Fibroblast of the conjunctiva (primary cell): ENCODE measurements at places on chromosomes 6 and 20.

- no peak for DNase-seq
These were observed 76.8 kb upstream of the SIRPG start for GRCh38 chr20:1734269-1734858.

- DNase-seq, result no peak
These were observed 259.0 kb downstream of the HIVEP2 start for GRCh38 chr6:142685852-142686506.

GRCh38 chr6:7991536-7991935 lies 72.7 kb downstream of the BLOC1S5 start:
- no peak for DNase-seq

DNA sequence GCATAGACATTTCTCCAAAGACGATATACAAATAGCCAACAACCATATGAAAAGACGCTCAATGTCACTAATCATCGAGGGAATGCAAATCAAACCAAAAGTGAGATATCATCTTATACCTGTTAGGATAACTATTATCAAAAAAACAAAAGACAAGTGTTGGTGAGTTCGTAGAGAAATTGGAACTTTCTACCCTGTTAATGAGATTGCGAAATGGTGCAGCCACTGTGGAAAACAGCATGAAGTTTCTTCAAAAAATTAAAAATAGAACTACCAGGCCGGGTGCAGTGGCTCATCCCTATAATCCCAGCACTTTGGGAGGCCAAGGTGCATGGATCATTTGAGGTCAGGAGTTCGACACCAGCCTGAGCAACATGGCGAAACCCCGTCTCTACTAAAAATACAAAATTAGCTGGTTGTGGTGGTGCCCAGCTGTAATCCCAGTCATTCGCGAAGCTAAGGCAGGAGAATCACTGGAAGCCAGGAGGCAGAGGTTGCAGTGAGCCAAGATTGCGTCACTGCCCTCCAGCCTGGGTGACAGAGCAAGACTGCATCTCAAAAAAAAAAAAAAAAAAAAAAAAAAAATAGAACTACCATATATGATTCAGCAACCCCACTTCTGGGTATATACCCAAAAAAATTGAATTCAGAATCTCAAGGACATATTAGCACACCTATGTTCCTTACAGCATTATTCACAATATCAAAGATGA lies 170.0 kb upstream of the ZNF184 start:
- no peak for DNase-seq

- DNase-seq, result no peak
These were observed 41.4 kb downstream of the KIZ start for GRCh38 chr20:21167261-21167660.

GRCh38 chr6:126127659-126128058 lies 141.3 kb downstream of the TRMT11 start:
- no peak for DNase-seq

- DNase-seq, result no peak
These were observed 31.2 kb upstream of the SPTLC3 start for GRCh38 chr20:12977328-12978125.

- DNase-seq, result peak; percentile 47
These were observed 505.8 kb upstream of the MARCKS start for GRCh38 chr6:113351173-113351834.

GRCh38 chr20:60038400-60039008 lies 80.3 kb downstream of the CDH26 start:
- no peak for DNase-seq

- DNase-seq, result no peak
These were observed 13.2 kb downstream of the ADGRF1 start for GRCh38 chr6:47028835-47029360.
